DND-41 (cell line): ENCODE measurements at places on chromosomes 2 and 18.

- DNase-seq, result no peak
These were observed 7.6 kb downstream of the TRIP12 start for GRCh38 chr2:229914171-229914570.

GRCh38 chr2:126381091-126381490, 274.9 kb upstream of the GYPC start:
- no peak for DNase-seq

GRCh38 chr18:63146828-63147409, 172.7 kb downstream of the BCL2 start:
- no peak for DNase-seq

GRCh38 chr2:86017901-86018896, 87.5 kb downstream of the POLR1A start:
- DNase-seq, result no peak

GRCh38 chr2:187419808-187420207, 28.2 kb downstream of the CALCRL start:
- DNase-seq, result no peak

DNA sequence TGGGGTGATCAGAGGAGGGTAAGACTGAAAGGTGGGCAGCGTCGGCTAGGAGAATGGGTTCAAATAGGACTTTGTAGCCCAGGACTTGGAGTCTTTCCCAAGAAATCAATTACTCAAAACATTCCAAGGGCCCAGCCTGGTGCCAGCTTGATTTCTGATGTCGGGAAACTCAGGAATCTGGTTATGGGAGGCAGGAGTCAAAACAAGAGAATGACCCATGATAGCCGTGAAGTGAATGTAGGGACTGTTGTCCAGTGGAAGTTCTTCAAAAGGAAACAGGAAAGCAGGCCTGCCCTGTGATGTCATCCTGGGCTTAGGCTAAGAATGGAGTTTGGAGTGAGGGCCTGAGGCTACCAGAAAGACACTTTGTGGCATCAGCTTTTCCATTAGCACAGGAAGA, 67.4 kb upstream of the SLC14A2 start:
- no peak for DNase-seq

DNA sequence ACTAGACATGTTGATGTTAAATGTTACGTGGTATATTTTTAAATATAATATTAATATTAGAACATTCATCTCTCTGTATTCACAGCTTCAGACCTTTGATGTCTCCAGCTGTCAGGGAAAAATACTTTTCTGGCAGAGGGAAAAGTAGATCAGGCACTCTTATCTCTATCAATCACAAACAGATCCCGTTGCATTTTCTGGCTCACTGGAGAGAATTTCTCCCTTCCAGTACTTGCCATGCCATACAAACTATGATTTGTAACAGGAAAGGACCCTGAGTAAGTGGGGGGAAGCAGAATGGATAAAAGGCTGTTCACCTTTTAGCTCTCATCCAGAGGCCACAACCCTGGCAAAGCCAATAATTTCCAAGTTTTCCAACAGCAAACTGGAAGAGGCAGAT, 158.0 kb downstream of the TCF4 start:
- DNase-seq, result no peak

GRCh38 chr2:201263779-201264178, 3.4 kb downstream of the CASP8 start:
- DNase-seq, result no peak

- no peak for DNase-seq
These were observed 128.6 kb downstream of the SPOPL start for GRCh38 chr2:138630164-138630563.

- DNase-seq, result no peak
These were observed 256.1 kb downstream of the NCKAP5 start for GRCh38 chr2:133312038-133312729.

- no peak for DNase-seq
These were observed 100.5 kb downstream of the TRIP12 start for GRCh38 chr2:229821316-229821715.

DNA sequence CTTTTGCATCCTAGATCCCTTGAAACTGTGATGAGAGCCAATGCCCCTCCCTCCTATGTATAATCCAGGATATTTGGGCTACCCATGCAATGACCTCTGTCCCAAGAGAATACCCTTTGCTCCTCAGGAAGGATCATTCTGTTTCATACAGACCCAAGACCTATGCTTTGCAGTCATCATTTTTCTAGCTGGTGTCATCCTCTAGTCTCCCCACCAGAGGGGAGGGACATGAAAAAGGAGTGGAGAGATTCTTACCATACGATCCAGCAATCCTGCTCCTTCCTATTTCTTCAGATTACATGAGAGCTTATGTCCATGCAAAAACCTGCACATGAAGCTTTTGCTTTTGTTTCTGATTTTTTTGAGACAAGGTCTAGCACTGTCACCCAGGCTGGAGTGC, 13.8 kb upstream of the GIGYF2 start:
- DNase-seq, result no peak

DNA sequence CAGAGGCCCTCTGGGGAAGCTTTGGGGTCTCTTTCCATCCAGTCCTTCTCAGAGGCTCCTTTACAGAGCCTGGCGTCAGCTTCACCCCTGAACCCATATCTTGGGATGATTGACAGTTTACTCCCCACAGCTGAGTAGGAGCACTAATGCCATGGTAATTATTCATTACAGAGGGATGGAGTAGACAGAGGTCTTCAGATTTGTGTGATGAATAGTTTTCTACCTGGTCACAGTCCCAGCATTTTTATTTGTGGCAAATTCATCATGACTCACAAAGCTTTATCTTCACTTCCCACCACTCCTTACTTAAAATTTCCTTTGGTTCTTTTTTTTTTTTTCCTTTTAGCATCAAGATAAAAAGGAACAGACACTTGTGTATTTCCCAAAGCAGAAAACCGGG, 104.2 kb downstream of the CCDC85A start:
- DNase-seq, result no peak

DNA sequence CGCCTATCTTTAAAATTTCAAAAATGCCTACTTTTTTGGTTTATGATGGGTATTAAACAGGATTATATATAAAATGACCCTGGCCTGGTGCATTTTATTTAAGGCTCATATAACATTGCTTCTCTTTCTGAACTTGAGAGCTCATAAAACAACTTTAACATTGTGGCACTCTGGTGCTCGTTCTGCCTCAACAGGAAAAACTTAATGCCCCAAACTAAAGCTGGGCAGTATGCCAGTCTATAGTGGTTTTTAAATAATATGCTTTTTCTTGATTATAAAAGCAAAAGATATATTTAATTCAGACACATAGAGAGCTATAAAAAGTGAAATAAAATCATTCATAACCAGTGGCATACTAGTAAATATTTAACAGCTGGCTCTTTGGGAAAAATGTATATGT, 269.3 kb upstream of the GULP1 start:
- DNase-seq, result no peak

DNA sequence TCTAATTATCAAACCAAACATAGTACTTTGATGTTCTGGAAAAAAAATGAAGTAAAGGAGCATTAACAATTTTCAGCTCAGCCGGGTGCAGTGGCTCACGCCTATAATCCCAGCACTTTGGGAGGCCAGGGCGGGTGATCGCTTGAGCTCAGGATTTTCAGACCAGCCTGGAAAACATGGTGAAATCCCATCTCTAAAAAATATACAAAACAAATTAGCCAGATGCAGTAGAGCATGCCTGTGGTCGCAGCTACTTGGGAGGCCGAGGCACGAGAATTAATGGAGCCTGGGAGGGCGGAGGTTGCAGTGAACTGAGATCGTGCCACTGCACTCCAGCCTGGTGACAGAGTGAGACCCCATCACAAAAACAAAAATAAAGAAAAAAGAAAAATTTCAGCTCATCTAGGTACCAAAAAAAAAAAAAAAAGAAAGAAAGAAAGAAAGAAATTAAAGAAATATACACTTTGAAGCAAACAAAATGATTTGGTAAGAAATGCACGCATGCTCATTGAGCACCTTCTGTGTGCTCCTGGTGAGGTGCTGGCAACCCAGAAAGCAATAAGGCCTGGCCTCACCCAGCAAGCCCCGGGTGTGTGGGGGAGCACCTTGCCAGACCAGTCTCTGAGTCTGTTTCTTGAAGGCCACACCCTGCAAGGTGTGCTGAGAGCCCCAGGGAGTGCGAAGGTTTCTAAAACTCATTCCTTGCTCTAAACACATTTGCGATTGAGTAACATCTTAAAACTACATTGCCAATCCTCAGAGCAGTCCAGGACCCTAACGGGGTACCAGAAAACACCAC, 133.5 kb downstream of the TFCP2L1 start:
- DNase-seq, result no peak

DNA sequence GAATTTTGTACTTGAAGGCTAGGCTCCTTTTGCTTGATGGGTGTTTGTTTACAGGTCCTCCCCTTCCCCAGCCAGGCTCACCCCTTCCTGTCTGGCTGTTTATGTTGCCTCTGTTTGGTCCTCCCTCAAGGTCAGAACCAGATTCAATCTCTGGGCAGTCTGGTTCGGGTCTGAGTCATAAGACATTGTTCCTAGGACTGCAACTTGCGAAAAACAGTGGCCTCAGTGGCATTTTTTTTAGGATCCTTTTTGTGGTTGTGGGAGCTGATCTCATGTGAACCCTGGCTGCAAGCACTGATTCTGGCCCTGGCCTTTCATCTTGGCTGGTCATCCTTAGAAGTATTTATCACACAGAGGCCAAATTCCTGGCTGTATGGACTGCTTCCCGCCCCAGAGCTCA, 370.4 kb downstream of the CLIP4 start:
- no peak for DNase-seq

DNA sequence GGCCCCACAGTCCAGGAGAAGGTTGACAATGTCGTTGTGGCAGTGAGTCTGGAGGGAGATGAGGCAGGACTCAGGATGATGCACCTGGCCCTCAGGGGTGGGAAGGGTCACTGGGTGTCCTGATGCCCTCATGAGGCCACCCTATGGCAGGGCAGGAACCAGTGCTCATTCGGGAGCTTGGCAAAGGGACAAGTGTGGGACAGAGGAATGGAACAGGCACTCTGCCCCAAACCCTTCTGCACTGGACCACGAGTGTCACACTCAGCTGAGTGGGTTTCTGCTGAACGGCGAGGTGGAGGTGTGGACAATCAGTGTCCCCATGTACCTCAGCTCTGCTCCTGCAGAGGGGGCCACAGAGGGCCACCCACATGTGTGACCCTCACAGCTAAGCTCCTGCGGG, 32.0 kb downstream of the ANKMY1 start:
- DNase-seq, result no peak

- DNase-seq, result no peak
These were observed 52.9 kb downstream of the ZBTB7C start for GRCh38 chr18:48356151-48356745.

DNA sequence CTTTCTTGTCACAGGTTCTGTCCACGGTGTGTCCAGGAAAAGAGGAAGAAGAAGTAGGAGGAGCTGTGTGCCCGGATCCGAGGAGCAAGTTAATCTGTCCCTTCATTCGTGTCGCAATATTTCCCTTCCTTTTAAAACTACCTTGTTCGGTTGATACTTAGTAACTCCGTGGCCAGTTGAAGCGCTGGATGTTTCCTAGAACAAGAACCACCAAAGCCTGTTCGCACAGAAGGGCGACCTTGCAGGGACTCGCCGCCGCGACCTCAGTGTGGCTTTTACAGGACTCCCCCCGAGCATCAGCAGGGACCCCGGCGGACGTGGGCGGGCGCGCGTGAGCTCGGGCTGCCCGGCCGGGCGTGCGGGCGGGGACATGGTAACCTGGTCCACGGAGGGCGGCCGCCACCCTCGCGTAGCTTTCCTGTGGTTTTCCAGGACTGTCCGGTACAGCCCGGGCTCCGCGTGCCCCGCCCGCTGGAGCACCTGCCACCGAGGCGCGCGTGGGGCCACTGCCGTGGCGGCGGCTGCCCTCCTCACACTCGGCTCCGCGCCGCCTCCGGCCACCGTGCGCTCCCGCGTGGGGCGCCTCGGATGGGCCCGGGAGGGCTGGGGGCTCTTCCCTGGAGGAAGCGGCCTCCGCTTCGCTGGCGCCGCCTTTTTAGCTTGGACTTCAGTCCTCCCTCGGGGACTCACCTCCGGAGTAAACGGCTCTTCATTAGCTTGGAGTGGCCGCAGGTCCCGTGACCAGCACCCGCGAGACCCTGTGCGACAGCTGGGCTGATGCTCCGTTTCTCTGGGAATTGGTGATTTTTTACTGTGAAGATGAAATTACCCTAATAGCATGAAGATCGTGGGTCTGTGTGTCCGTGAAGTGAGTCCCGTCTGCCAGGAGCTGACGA, 9.2 kb upstream of the D2HGDH start:
- no peak for DNase-seq

- DNase-seq, result no peak
These were observed 34.2 kb downstream of the ADI1 start for GRCh38 chr2:3485166-3485565.

DNA sequence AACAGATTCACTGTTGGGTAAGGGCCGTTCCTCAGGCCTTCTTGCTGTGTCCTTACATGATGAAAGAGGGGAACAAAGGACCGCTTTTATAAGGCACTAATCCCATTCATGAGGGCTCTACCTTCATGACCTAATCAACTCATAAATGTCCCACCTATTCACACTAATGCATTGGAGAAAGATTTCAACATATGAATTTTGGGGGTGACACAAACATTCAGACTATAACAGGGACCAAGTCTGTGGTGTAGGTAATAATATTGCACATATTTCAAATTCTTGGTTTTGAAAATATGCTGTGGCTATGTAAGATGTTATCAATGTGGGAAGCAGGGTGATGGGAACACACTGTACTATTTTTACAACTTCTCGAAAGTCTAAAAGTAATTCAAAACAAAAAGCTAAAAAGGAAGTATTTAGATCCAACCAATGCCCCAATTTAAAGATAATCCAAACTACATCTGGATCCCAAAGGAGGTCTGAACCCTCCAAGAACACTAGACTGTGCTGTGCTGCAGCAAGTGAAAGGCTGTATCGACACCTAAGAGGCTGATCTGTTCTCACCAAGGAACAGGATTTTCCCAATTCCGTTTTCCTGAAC, 82.4 kb upstream of the TGIF1 start:
- DNase-seq, result no peak

- DNase-seq, result no peak
These were observed 72.7 kb downstream of the SH3RF3 start for GRCh38 chr2:109201465-109202327.

DNA sequence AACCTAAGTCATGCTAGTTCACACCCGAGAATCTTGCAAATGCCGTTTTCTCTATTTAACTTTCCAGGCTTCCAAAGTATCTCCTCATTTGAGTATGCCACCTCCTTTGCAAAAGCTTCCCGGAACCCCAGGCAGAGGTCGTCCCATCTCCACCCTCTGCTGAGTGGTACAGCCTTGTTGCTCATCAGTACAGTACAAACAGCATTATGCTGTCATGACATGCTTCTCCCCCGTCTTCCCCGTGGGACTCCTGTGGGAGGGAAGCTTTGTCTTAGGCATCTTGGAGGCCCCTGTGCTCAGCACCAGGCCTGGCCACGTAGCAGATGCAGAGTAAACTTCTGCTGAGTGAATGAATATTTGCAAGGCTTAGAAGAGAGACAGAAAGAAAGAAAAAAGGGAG, 102.7 kb downstream of the CDCA7 start:
- no peak for DNase-seq

GRCh38 chr2:134457353-134457752, 203.5 kb downstream of the MGAT5 start:
- DNase-seq, result no peak

- DNase-seq, result no peak
These were observed 71.6 kb downstream of the ACTR2 start for GRCh38 chr2:65299246-65299645.

GRCh38 chr2:72539071-72539552, 286.7 kb downstream of the EXOC6B start:
- no peak for DNase-seq

GRCh38 chr2:62266433-62267038, 70.6 kb downstream of the B3GNT2 start:
- DNase-seq, result no peak

- no peak for DNase-seq
These were observed 71.2 kb downstream of the CUL3 start for GRCh38 chr2:224513991-224514390.
